ENCODE measurements at places on chromosomes 5 and 9. TPM values are rescaled to one million over a fixed set of nuclear protein-coding genes. Genes with fewer than 3 reads are reported as not detected.

DNA sequence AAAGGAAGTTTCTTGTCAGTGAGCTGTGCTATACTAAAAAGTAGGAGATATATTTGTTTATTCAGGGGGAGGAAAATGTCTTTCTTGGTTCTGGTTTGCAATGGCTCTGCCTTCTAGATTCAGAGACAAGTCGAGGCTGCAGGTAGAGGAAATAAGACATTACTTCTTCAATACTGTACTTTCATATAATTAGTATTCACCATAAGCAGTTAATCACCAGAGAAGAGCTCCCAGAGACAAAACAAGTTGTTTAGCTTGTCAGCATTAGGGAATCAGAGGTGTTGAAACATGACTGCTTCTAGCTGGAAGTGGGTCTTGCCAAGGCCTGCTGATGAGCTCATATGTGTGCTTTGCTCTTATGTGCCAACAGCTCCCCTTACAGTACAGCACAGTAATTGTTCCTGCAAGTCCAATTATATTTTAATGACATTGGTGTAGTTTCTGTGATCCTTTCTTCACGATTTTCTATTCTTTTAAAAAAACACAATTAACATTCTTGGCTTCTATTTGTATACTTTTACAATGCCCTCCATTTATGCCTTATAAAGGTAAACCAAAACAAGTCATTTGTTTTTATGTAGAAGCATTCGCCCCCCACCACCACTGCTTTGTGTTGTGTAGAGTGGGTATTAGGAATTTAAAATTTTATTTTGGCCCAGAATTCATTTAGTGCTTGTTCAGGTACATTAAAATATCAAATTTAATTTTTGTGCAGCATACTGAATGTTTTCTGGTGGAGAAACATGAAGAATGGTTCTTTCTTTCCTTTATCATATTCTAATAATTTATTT is 112.2 kb downstream of the RPS23 start:
- no peaks in the 10 kb centered on the region for H3K27me3 ChIP-seq
- no peaks in the 10 kb centered on the region for H3K36me3 ChIP-seq
- no peak overlapping the region for H3K27ac ChIP-seq
- no peaks in the 10 kb centered on the region for H3K4me1 ChIP-seq

Gene VAV2
- 0.67 TPM for total RNA-seq

Gene PCDHGA2
- not detected for total RNA-seq

- no peak overlapping the region for H3K4me3 ChIP-seq
- H3K36me3 ChIP-seq = no peaks in the 10 kb centered on the region
- no peaks in the 10 kb centered on the region for H3K27me3 ChIP-seq
- no peak for DNase-seq
- peak overlapping the region; percentile 15 for H3K27ac ChIP-seq
Measured at GRCh38 chr9:128361296-128361985, 9.7 kb upstream of the URM1 start.

Gene CA9
- not detected for total RNA-seq

- peaks cover 80% of the 10 kb centered on the region for H3K4me1 ChIP-seq
- no peak overlapping the region for H3K27ac ChIP-seq
- DNase-seq = no peak
- peak overlapping the region; percentile 28 for H3K4me3 ChIP-seq
- H3K27me3 ChIP-seq = no peaks in the 10 kb centered on the region
Measured at GRCh38 chr5:96969366-96969765, 33.5 kb downstream of the LNPEP start.

DNA sequence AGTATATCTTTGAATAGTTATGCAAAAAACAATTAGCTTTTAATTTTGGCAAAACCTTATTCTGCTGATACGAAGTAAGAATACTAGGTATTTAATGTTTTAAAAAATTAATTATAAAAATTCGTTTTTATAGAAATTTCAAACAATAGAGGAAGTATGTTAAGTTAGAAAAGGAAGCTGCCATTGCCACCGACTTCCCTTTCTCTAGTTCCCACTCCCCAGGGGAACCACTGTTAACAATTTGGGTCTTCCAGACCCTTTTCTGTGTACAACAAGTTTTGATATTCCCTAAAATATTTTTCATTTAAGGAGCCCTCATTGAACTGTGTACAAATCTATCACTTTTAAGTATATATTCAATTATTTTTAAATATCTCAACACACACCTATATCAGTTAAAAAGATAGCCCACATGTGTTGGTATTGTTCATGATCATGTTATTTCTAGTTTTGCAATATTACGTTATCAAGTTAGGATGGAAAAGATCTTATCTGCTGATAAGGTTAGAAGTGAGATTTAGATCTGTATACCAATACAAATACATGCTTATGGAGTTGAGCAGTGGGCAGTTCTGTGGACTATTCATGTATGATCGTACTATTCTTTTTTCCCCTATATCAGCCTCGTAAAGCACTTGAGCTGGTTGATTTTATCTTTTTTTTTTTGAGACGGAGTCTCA is 25.9 kb downstream of the NDFIP1 start:
- no peak overlapping the region for H3K27ac ChIP-seq
- no peaks in the 10 kb centered on the region for H3K27me3 ChIP-seq
- H3K4me3 ChIP-seq = no peak overlapping the region
- DNase-seq = no peak

DNA sequence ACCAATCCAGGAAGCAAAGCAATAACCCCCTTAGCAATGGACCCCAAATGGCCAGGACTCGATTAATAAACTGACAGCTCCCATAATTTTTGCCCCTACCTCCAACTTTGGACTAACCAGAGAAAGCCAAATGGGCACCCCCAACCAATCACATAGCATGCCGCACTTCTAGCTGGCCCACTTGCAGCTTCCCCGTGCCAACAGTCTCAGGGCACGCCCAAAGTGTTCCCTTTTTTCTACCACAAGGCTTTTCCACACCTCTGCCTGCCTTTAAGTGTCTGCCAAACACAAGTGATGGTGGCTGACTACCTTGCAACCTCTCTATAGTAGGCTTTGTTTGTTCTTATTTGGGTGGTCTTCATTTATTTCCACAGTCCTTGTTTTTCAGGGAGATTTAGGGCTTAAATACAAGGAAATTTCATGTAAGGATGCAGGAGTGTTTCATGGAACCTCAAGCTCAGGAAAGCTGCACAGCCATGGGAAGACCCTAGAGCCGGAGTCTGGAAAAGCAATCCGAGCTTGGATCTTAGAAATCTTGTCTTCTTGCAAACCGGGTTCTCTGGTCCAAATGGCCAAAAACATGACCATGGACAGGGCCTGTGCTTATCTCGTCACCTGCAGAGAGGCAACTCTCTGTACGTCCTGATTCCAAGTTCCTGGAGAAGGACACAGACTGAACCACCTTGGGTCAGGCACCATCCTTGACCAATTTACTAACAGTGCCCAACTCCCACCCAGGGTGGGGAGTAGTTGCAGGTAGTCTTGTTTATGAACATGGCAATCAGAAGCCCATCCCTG is 89.2 kb downstream of the THBS4 start:
- peaks cover 6% of the 10 kb centered on the region for H3K4me1 ChIP-seq
- H3K4me3 ChIP-seq = no peak overlapping the region

Gene PFDN1
- 34.3 TPM for total RNA-seq
